Activated CD4-positive, alpha-beta T cell treated with anti-CD3 and anti-CD28 coated beads for 4 hours (primary cell): ENCODE measurements at places on chromosomes 7 and 10.

GRCh38 chr7:24756545-24757352 is 515 bp downstream of the GSDME start:
- DNase-seq: peak; percentile 8

- no peak for DNase-seq
Observed at GRCh38 chr10:125148528-125148927, 11.8 kb downstream of the CTBP2 start.

GRCh38 chr7:122299624-122300210 is 4.8 kb downstream of the FEZF1 start:
- no peak for DNase-seq

DNA sequence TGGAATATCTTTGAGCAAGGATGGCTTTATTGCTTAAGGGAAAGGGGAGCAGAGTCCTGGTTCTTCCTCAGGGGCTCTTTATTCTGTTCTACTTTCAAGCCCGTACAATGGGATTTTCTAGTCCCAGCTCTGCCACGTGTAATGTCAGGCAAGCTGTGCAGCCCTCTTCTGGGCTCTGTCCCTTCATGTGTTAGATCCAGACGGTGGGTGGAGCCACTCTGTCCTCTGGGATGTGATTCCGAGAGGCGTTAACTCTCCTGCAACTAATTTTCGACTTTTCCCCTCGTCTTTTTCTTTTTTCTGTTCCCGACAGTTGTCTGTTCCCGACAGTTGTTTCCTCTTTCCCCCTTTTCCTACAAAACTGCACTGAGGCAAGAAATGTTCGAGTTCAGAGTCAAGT is 34.8 kb downstream of the FBH1 start:
- DNase-seq: no peak

DNA sequence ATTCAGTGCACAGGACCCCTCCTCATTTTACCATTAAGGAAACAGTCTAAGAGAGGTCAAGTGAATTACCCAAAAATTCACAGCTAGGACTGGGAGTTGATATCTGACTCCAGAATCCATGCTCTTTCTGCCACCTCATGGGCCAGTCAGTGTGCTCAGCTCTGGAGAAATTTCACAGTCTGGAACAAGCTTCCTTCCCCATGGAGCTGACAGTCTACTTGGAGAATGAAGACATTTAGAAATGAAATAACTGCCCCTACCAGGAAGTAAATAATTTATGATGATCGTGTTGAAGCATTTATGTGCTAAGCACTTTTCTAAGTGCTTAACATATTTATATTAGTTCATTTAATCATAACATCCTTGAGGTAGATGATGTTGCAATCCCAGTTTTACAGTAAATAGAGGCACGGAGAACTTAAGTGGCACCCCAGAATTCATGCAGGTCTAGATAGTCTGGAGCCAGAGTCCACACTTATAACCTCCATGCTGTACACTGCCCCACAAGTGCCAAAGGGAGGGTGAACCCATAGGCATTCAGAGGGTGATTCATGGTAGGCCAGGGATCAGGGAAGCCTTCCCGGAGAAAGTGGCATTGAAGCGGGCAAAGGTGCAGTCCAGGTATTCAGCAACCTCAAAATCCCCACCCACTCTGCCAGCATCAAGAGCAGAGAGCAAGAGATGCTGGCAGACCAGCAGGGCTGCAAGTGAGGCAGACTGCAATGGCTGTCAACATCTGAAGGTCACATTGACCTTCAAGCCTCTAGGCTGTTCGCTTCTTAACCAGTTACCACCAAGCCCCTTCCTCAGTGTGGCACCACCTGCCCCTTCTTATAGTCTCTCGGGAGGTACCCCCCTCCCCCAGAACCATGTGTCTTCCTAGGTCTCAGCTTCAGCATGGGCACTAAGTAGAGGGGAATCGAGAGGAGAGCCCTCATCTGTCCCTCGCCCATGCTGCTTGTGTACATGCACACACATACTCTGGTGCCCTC is 38.4 kb upstream of the LRRC4 start:
- DNase-seq: no peak

DNA sequence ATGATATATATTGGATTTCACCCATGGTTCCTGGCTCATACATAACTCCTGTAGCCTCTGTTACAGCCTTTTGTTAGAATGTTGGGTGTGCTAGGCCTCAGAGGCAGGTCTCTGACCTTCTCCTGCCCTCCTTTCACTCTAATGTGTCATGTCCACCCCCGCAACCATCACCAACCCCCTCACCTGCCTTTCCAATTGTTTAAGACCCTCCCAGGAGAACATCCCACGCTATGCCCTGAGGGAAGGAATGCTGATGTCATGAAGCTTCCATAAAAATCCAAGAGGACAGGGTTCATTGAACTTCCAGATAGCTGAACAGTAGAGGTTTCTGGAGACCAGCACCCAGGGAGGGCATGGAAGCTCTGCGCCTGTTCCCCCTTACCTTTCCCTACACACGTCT is 30.8 kb upstream of the C10orf67 start:
- no peak for DNase-seq
